Bronchial smooth muscle cell (primary cell): ENCODE measurements at places on chromosomes 2 and 18. TPM values are rescaled to one million over a fixed set of nuclear protein-coding genes. Genes with fewer than 3 reads are reported as not detected.

The CCDC150 gene
- 3.3 and 5.2 TPM in 2 replicates for total RNA-seq

The ANKRD30B gene
- under 0.01 TPM in 1 of 2 replicates, not detected in the other for total RNA-seq

The TEX44 gene
- total RNA-seq: not detected in 2 replicates

The BMP10 gene
- total RNA-seq: not detected in 2 replicates

The GPR155 gene
- total RNA-seq: 1.2 and 1.7 TPM in 2 replicates

The ANO7 gene
- 0.09 and 0.63 TPM in 2 replicates for total RNA-seq

The LRRTM4 gene
- 0.16 TPM in 1 of 2 replicates, not detected in the other for total RNA-seq

The SCN7A gene
- total RNA-seq: 9.5 and 14.3 TPM in 2 replicates

The COL4A4 gene
- 0.16 and 0.17 TPM in 2 replicates for total RNA-seq

The CYP27A1 gene
- 26.2 and 36.0 TPM in 2 replicates for total RNA-seq

The ONECUT2 gene
- total RNA-seq: under 0.01 TPM in 1 of 2 replicates, not detected in the other

The PDE1A gene
- total RNA-seq: 6.5 and 27.9 TPM in 2 replicates

The SCN2A gene
- 3.3 and 10.9 TPM in 2 replicates for total RNA-seq

The PCARE gene
- total RNA-seq: not detected in 2 replicates

The COL6A3 gene
- total RNA-seq: 1,632 and 2,334 TPM in 2 replicates

The C1GALT1C1L gene
- 0.34 and 0.79 TPM in 2 replicates for total RNA-seq

The RAB17 gene
- total RNA-seq: 0.17 and 0.47 TPM in 2 replicates

The CCDC85A gene
- total RNA-seq: 0.32 TPM in 1 of 2 replicates, not detected in the other

The MAPK4 gene
- under 0.01 TPM in 1 of 2 replicates, not detected in the other for total RNA-seq

The UGT1A5 gene
- total RNA-seq: not detected in 2 replicates

The AQP12B gene
- total RNA-seq: not detected in 2 replicates

The L3MBTL4 gene
- total RNA-seq: under 0.01 and 0.16 TPM in 2 replicates

The LYG1 gene
- total RNA-seq: 0.16 and 0.34 TPM in 2 replicates

The IL18RAP gene
- total RNA-seq: not detected in 2 replicates

The MAP3K19 gene
- not detected in 2 replicates for total RNA-seq

The PLGLB2 gene
- total RNA-seq: 0.63 and 0.77 TPM in 2 replicates

The LIMS4 gene
- 0.77 and 4.7 TPM in 2 replicates for total RNA-seq

The DLX2 gene
- total RNA-seq: 0.09 and 0.32 TPM in 2 replicates

The GALNT5 gene
- 30.1 and 160 TPM in 2 replicates for total RNA-seq

The DCDC2C gene
- not detected in 2 replicates for total RNA-seq

The MAL gene
- 0.16 and 0.17 TPM in 2 replicates for total RNA-seq

The IL1RN gene
- 0.16 TPM in 1 of 2 replicates, not detected in the other for total RNA-seq

The MSH2 gene
- total RNA-seq: 13.7 and 18.3 TPM in 2 replicates

The COL4A3 gene
- under 0.01 and 0.43 TPM in 2 replicates for total RNA-seq

The PTPN18 gene
- total RNA-seq: 10.6 and 10.9 TPM in 2 replicates

The PRSS56 gene
- not detected in 2 replicates for total RNA-seq

The IRS1 gene
- 11.7 and 14.5 TPM in 2 replicates for total RNA-seq

The TMEM247 gene
- total RNA-seq: not detected in 2 replicates

The ASB18 gene
- not detected in 2 replicates for total RNA-seq

The TMEM163 gene
- not detected in 2 replicates for total RNA-seq

The GKN1 gene
- not detected in 2 replicates for total RNA-seq

The PROKR1 gene
- total RNA-seq: not detected in 2 replicates

The KCNG2 gene
- total RNA-seq: 0.32 and 1.9 TPM in 2 replicates
